ENCODE measurements at places on chromosomes 7 and 10. TPM values are rescaled to one million over a fixed set of nuclear protein-coding genes. Genes with fewer than 3 reads are reported as not detected.

DNA sequence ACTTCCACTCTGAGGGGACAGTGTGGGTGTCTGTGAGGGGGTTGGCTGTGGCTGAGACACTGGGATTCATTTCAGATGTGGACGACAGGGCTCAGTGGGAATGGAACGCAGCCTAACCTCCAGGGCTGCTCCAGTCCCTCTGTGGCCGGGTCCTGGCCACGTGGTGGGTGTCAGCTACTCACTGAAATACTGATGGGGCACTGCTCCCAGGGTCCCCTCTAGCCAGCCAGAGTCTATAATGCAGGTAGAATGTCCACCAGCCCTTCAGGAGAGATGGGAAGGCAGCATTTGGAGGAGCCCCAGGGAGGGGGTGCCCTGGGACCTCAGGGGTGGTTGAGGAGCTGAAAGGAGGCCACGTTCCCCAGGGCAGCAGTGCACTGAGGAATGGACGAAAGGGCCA is 87.2 kb upstream of the LANCL2 start:
- no peaks in the 10 kb centered on the region for H3K4me1 ChIP-seq
- no peaks in the 10 kb centered on the region for H3K36me3 ChIP-seq
- no peak for DNase-seq

DNA sequence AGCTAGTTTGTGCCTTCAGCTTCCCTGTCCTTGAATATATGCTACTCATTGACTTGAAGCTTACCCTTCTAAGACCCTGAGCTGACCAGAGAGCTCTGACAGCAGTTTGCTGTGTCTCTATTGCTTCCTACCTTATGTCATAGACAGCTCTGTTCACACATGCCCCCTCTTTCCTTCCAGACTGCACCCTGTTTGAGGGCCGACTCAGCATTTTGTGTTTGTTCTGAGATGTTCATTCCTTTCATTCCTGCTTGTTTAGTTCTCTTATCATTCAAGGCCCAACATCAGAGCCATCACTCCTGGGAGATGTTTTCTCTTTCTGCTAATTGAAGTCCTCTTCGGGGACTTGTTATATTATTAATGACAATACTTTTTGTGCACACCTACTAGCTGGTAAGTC is 518.9 kb downstream of the LRMDA start:
- no peaks in the 10 kb centered on the region for H3K4me1 ChIP-seq
- no peak overlapping the region for H3K27ac ChIP-seq
- no peaks in the 10 kb centered on the region for H3K36me3 ChIP-seq
- no peak for DNase-seq
- peaks cover 2% of the 10 kb centered on the region for H3K27me3 ChIP-seq

- DNase-seq: no peak
- H3K4me1 ChIP-seq: peaks cover 5% of the 10 kb centered on the region
- H3K36me3 ChIP-seq: peaks cover 24% of the 10 kb centered on the region
- no peak overlapping the region for H3K27ac ChIP-seq
Observed at GRCh38 chr10:17240096-17240495, 12.1 kb downstream of the VIM start.

- H3K36me3 ChIP-seq: no peaks in the 10 kb centered on the region
- peak; percentile 2 for DNase-seq
- H3K4me1 ChIP-seq: no peaks in the 10 kb centered on the region
- peaks cover 4% of the 10 kb centered on the region for H3K27me3 ChIP-seq
- no peak overlapping the region for H3K27ac ChIP-seq
Observed at GRCh38 chr7:157526005-157526912, 189.5 kb downstream of the DNAJB6 start.

DNA sequence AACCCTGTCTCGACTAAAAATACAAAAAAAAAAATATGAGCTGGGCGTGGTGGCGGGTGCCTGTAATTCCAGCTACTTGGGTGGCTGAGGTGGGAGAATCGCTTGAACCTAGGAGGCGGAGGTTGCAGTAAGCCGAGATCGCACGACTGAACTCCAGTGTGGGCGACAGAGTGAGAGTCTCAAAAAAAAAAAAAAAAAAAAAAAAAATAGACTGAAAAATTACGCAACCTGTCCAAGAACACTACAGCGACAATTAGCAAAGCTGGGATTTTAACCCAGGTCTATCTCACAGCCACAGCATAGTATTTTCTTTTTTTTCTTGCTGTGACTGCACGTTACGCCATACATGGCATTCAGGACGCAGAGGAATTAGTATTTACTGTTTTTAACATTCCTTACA is 1.1 kb upstream of the RABGEF1 start:
- no peak overlapping the region for H3K27ac ChIP-seq
- no peaks in the 10 kb centered on the region for H3K36me3 ChIP-seq
- DNase-seq: no peak
- H3K27me3 ChIP-seq: no peaks in the 10 kb centered on the region
- peaks cover 10% of the 10 kb centered on the region for H3K4me1 ChIP-seq

DNA sequence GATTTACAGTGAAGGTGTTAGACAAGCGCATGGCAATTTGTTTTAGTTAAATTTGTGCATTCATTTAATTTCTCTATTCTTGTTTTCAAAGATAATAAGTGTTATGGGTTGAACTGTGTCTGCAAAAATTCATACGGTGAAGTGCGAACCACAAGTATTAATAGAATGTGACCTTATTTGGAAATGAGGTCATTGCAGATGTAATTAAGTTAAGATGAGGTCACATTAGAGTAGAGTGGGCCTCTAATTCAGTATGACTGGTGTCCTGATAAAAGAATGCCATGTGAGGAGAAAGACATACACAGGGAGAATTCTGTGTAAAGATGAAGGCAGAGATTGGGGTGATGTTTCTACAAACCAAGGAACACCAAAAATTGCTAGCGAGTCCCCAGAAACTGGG is 158.8 kb upstream of the SEMA3E start:
- no peak overlapping the region for H3K27ac ChIP-seq
- no peak for DNase-seq
- no peaks in the 10 kb centered on the region for H3K36me3 ChIP-seq
- H3K4me3 ChIP-seq: no peak overlapping the region
- H3K27me3 ChIP-seq: no peaks in the 10 kb centered on the region
- no peaks in the 10 kb centered on the region for H3K4me1 ChIP-seq

GRCh38 chr10:129035052-129035827 is 431.8 kb upstream of the MGMT start:
- H3K27ac ChIP-seq: no peak overlapping the region
- DNase-seq: no peak
- no peak overlapping the region for H3K4me3 ChIP-seq
- H3K36me3 ChIP-seq: no peaks in the 10 kb centered on the region
- no peaks in the 10 kb centered on the region for H3K4me1 ChIP-seq

GRCh38 chr10:75395932-75396630 is 5.5 kb downstream of the ZNF503 start:
- H3K27ac ChIP-seq: peak overlapping the region; percentile 74
- no peak for DNase-seq
- no peaks in the 10 kb centered on the region for H3K36me3 ChIP-seq
- peaks cover 5% of the 10 kb centered on the region for H3K4me1 ChIP-seq

GRCh38 chr7:102190776-102191350 is 95.8 kb upstream of the SH2B2 start:
- H3K4me3 ChIP-seq: no peak overlapping the region
- H3K4me1 ChIP-seq: no peaks in the 10 kb centered on the region
- H3K27me3 ChIP-seq: no peaks in the 10 kb centered on the region
- DNase-seq: no peak
- peaks cover 3% of the 10 kb centered on the region for H3K36me3 ChIP-seq
- no peak overlapping the region for H3K27ac ChIP-seq

DNA sequence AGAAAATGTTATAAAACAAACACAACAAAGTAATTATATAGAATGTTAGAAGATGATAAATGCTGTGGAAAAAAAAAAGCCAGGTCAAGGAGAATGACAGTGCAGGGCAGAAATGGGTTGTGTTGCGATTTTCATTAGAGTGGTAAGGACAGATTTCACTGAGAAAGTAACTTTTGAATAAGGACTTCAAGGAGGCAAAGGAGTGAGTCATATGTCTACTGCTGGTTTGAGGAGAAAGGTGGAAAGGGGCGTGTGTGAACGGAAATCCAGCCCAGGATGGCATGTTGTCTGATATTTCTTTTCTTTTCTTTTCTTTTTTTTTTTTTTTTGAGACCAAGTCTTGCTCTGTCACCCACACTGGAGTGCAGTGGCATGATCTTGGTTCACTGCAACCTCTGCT is 12.3 kb upstream of the DLD start:
- H3K4me1 ChIP-seq: peaks cover 3% of the 10 kb centered on the region
- no peak for DNase-seq
- H3K27me3 ChIP-seq: peaks cover 5% of the 10 kb centered on the region

DNA sequence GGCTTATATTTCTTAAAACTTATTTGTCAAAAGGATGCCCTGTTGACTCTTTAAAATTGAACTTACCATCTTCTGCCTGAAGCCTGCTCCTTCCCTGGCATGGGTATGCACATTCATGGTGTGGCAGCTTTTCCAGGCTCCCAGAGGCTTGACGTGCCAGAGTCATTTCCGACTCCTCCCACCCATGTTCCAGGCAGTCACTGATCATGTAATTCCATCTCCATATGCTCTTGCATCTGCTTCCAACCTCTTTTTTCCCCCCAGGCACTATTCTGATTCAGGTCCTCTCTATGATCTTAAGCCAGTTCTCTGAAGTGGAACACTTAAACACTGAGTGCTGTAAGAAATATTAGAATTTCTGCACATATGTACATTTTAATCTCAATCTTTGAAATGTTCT is 82.2 kb downstream of the CFAP58 start:
- no peak for DNase-seq
- no peak overlapping the region for H3K27ac ChIP-seq
- H3K4me1 ChIP-seq: peaks cover 6% of the 10 kb centered on the region

GRCh38 chr10:127762925-127763324 is 25.9 kb downstream of the FOXI2 start:
- DNase-seq: no peak
- H3K36me3 ChIP-seq: no peaks in the 10 kb centered on the region
- H3K27me3 ChIP-seq: no peaks in the 10 kb centered on the region
- H3K4me1 ChIP-seq: no peaks in the 10 kb centered on the region

DNA sequence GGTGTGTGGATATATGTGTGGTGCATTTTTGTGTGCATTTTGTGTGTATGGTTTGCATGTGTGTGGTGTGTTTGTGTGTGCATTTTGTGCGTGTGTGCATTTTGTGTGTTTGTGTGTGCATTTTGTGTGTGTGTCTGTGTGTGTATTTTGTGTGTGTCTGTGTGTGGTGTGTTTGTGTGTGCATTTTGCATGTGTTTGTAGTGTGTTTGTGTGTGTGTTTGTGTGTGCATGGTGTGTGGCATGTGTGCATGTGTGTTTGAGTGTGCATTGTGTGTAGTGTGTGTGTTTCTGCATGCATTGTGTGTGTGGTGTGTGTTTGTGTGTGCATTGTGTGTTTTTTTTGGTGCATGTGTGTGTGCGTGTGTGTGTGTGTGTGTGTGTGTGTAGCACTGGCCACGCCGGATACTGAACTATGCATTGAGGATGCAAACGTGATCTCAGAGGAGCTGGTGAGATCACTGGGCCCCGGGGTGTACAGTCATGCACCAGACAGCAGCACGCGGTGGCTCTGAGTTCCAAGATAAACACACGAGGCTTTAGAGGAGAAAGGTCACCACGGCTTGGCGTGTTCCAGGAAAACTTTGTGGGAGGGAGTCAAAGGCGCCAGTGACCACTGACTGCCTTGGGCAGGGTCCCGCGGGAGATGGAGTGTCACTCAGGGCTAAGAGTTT is 106.6 kb upstream of the SHH start:
- peaks cover 23% of the 10 kb centered on the region for H3K4me1 ChIP-seq
- H3K36me3 ChIP-seq: no peaks in the 10 kb centered on the region
- H3K4me3 ChIP-seq: no peak overlapping the region
- H3K27me3 ChIP-seq: peaks cover 41% of the 10 kb centered on the region
- peak overlapping the region; percentile 45 for H3K27ac ChIP-seq
- peak; percentile 98 for DNase-seq

GRCh38 chr7:20417675-20418382 is 87.1 kb downstream of the ITGB8 start:
- no peak overlapping the region for H3K27ac ChIP-seq
- no peaks in the 10 kb centered on the region for H3K27me3 ChIP-seq
- H3K4me3 ChIP-seq: no peak overlapping the region
- DNase-seq: no peak

DNA sequence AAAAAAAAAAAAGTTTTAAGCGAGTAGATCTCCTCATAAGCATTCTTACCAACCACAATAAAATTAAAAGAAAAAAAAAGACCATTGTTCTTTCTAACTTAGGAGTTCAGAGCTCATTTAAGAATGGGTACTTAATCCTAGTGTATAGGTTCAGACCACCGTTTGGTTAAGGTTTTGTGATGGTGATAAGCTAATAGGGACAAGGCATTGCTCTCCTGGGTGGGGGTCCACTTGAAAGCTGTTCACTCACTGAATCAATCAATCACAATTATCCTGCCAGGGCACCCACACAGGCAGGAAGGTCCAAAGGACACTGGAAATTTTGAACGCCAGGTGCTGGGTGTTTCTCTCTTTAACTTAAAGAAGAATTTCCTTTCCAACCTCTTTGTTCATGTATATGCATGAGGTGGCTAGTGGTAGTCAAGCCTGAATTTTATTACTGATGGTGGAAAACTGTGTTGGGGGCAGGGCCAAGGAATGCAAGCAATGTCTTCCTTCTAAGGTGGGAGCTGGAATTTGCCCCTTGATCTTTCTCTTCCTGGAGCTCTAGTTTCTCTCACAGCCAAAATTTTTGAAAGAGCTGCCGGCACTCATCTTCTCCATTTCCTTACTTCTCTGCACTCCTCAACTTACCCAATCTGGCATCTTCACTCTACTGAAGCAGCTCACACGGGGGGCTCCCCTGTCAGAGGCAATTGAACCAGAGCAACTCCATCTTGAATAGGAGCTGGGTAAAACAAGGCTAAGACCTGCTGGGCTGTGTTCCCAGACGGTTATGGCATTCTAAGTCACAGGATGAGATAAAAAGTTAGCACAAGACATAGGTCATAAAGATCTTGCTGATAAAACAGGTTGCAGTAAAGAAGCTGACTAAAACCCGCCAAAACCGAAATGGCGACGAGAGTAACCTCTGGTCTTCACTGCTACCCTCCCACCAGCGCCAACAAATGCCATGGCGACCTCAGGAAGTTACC is 7.5 kb upstream of the FAM131B start:
- no peak overlapping the region for H3K27ac ChIP-seq
- peaks cover 6% of the 10 kb centered on the region for H3K4me1 ChIP-seq
- no peak for DNase-seq

- DNase-seq: no peak
- no peaks in the 10 kb centered on the region for H3K27me3 ChIP-seq
- no peaks in the 10 kb centered on the region for H3K36me3 ChIP-seq
- no peak overlapping the region for H3K4me3 ChIP-seq
- no peak overlapping the region for H3K27ac ChIP-seq
Observed at GRCh38 chr7:71470830-71471229, 338.9 kb downstream of the GALNT17 start.

The ACSM6 gene
- not detected for total RNA-seq

The LIPM gene
- not detected for total RNA-seq

The TMEM120A gene
- total RNA-seq: 32.3 TPM

The LRMDA gene
- 2.2 TPM for total RNA-seq

The ADCY1 gene
- 1.2 TPM for total RNA-seq

The POLR2J2 gene
- 3.1 TPM for total RNA-seq

The MRLN gene
- total RNA-seq: not detected

The RHOBTB1 gene
- 46.5 TPM for total RNA-seq

The AKR1C4 gene
- not detected for total RNA-seq

The MUC3A gene
- total RNA-seq: 0.61 TPM

The ORC5 gene
- 19.5 TPM for total RNA-seq

All from astrocyte (in vitro differentiated cells and primary cell).